ENCODE measurements at places on chromosomes 11 and 22.

GRCh38 chr11:11171854-11172253, 181.2 kb downstream of the CSNK2A3 start:
- DNase-seq, result no peak

DNA sequence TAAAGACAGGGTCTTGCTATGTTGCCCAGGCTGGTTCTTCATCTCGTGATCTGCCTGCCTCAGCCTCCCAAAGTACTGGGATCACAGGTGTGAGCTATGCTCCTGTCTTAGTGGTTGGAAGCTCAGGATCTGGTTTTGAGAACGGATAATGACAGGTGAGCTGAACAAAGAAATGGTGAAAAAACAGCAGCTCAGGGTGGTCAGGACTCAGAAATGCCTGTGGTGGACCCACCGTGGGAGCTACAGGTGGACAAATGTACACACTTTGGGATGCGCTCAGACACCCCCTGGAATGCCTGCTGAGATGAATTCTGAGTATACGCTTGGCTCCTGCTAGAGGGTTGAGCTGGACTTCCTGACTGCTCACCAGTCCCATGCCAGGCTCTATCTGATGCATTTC, 9.5 kb downstream of the RFPL1 start:
- DNase-seq, result no peak

- DNase-seq, result no peak
Measured at GRCh38 chr11:37896016-37896415, 1298.0 kb upstream of the RAG2 start.

DNA sequence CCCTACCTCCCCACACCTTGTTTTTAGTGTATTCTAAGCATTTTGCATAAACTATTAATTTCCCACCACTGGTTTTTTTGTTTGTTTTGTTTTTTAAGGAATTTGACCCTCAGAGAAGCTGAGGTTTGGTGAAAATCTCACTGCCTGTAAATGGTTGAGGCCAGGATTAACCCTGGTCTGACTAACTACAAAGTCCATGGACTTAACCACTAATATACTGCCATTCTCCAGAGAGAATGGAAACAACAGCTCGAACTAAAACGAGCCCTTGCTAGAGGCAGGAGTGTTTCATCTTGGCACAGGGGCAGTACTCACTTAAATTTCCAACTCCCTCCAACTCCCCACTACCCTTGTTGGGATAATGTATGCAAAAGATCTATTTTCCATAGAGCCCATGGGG, 3.0 kb downstream of the CTNND1 start:
- no peak for DNase-seq

GRCh38 chr11:62600367-62601121, 1.1 kb downstream of the MTA2 start:
- no peak for DNase-seq
